ENCODE measurements at places on chromosomes 5 and 9. TPM values are rescaled to one million over a fixed set of nuclear protein-coding genes. Genes with fewer than 3 reads are reported as not detected.

Gene QSOX2
- total RNA-seq: 11.7 TPM

Gene FAM200C
- total RNA-seq: 7.1 TPM

Gene TIMD4
- not detected for total RNA-seq

Gene HTR1A
- total RNA-seq: not detected

Gene GRXCR2
- total RNA-seq: not detected

Gene ANKRD18A
- not detected for total RNA-seq

Gene BAAT
- not detected for total RNA-seq

Gene AJM1
- 1.4 TPM for total RNA-seq

Gene ACOT12
- not detected for total RNA-seq

Gene RARS1
- total RNA-seq: 180 TPM

Gene RNF130
- 49.8 TPM for total RNA-seq

Gene IFNA21
- total RNA-seq: not detected

GRCh38 chr9:28781481-28781880 is 1208.2 kb upstream of the C9orf72 start:
- DNase-seq: no peak

DNA sequence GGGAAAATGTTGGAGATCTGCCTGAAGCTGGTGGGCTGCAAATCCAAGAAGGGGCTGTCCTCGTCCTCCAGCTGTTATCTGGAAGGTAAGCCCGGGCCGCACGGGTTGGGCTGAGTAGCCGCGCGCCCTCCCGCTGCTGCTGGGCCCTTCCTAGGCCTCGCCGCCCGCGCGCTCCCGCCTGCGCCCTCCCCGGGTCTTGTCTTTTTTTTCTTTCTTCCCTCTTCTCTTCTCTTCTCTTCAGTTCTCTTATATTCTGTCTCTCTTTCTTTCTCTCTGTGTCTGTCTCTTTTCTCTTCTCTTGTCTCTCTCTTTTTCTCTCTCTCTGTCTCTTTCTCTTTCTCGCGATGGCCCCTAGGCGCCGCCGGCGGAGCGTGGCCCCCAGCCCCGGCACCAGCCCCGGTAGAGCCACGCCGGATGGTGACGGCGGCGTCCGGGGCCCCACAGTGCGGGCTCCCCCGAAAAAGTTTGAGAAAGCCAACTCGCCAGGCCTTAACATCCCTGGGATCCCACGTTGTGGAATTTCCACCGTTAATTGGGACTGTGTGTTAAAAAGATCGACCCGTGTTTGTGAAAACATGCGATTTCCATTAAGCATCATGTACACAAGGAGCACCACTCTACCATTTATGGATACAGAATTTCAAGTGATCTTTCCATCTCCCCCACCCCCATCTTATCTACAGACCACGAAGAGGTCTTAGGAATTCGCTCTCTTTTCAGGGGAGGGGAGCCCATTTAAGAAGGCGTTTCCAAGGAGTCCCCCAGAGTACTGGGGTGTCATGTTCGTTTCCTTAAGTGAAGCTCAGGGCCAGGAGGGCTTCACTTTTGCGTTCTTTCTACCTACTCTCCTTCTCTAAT is 616 bp downstream of the ABL1 start:
- peak; percentile 69 for DNase-seq

DNA sequence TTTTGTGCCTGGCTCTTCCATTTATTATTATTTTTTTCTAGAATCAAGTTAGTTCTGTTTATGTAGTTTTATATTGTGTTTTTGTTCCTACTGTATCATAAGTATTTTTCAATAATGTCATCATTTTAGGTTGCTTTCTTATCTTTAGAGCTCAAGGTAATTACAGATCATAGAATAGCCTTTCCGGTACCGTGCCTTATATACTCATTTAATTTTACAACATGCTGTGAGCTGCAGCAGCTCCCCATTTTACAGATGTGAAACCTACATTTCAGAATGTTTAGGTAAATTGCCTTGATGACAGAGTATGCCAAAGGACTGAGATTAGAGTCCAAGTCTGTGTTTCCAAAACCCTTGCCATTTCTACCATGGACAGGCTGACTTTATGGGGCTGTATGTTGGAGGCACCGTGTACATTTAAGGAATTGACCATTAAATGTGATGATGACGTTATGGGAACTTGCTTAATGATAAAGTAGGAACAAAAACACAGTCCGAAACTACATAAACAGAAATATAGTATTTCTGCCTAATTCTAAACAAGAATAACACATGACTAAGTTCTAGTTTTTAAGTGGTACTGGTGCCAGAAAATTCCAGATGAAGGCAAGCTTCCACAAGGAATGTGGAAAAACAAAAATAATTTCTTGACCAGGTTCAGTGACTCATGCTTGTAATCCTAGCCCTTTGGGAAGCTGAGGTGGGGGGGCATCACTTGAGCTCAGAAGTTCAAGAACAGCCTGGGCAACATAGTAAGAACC is 97.7 kb downstream of the IQGAP2 start:
- DNase-seq: no peak

GRCh38 chr5:3153226-3153858 is 401.9 kb upstream of the IRX2 start:
- DNase-seq: no peak

DNA sequence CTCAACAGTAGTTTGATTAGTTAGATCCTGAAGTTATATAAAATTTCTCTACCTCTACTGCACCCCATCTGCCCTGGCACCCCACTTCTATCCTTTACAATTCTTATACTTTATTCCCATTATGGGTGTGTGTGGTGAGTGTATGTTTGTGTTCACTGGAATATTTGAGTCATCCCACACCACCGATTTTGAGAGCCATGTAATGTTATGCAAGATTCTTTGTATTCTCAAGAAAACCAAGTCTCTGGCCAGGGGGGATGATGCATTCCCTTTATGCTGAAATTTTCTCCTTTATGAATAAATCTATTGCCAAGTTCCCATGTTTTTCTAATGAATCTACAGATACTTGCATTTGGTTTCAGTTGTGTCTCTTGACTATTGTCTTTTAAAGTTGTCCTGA is 266.8 kb downstream of the ARHGEF28 start:
- peak; percentile 96 for DNase-seq

DNA sequence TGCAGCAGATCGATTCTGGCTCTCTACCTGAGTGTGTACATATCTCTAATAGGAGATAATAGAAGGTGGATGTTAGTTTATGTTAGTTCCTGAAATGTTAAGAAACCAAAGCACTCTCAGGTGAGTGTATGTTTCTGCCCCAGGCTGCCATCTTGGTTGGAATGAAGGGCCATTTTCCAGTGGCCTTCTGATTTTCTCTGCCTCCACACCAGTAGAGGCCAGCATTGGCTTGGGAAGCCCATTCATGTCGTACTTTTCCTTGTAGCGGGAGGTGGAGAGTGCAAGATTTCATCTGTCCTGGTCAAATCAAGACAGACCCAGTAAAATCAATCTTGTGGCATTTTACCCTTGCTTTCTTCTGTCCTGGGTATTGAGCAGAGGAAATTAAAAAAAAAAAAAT is 91.0 kb downstream of the GAS1 start:
- no peak for DNase-seq

- peak; percentile 87 for DNase-seq
These were observed 28.8 kb upstream of the ROR2 start for GRCh38 chr9:91978740-91979414.

DNA sequence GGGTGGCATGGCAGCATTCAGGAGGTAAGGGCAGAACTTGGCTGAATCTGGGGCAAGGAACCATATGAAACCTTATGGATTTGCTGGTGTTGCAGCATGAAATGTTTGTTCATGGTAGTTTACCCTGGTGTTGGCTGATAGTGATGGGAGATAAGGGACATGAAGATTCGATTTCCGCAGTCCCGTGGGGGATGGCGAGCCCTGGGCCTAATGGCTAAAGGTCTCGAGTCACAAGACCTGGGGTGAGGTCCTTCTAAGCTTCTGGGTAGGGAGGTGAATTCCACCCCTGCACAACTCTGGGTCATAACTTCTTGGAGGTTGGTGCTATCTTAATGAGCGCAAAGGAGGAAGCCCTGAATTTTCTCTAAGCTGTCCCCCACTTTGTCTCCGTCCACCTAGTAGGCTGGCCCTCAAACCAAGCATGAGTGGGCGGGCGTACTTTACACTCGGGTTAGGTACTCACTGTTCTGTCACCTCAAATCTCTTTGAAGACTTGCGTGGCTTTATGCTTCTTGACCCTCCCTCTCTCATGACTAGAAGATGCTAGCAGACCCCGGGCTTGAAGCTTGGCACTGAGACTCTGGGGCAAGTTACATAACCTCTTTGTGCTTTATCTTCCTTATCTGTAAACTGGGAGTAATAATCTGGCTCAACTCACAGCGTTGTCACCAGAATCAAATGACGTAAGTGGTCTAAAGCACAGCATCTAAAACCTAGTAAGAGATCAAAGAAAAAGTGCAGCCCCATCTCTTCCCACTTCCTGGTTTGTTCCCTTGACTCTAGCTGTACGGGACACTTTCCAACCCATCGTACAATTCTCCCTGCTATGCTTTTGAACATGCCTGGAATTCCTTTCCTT is 72.5 kb downstream of the BASP1 start:
- DNase-seq: peak; percentile 9

- DNase-seq: no peak
These were observed 664.0 kb downstream of the NR2F1-AS1 start for GRCh38 chr5:92917044-92917443.

DNA sequence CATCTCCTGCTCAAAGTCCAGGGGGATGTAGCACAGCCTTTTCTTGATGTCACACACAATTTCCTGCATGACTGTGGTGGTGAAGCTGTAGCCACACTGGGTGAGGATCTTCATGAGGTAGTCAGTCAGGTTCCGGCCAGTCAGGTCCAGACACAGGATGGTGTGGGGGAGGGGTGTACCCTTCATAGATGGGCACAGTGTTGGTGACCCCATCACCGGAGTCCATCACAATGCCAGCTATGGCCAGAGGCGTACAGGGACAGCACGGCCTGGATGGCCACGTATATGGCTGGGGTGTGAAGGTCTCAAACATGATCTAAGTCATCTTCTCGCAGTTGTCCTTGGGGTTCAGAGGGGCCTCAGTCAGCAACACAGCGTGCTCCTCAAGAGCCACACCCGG is 19.7 kb upstream of the SPZ1 start:
- no peak for DNase-seq

DNA sequence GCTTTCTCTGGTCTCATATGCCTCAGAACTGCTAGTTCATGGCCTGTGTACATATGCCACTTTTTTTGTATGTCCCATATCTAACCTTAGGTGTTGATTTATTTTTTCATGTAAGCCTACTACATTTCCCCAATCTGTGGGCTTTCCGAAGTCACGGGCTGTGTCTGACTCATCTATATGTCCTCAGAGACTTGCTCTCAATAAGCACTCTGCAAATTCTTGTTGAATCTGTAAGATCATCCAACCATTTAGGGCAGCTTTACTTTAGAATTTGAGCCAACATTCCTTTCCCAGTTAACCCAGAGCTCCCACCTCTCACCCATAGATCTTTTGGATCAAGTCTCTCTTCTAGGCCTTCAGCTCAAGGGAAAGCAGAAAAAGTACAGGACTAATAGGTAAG is 263.4 kb downstream of the SEC61B start:
- peak; percentile 74 for DNase-seq

- no peak for DNase-seq
These were observed 14.4 kb downstream of the SLC12A7 start for GRCh38 chr5:1097381-1097987.

GRCh38 chr9:89661956-89662717 is 57.3 kb downstream of the GADD45G start:
- peak; percentile 68 for DNase-seq

DNA sequence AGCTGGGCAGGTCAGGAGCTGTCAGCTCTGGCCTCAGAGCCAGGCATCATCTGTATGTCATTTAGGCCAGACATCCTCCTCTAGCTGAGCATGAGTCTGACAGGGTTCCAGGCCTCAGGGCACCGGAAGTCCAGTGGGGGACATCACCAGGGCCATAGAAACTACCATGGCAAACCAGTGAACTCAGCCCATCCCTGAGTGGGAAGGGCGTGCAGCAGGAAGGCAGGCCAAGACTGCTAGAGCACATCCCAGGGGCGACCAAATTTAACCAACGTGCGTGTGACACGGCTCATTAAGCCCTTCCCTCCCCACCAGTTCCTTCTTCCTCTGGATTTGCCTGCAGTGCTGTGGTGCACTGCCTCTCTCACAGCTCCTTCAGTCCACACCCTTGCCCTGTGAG is 75.9 kb downstream of the COL27A1 start:
- no peak for DNase-seq

DNA sequence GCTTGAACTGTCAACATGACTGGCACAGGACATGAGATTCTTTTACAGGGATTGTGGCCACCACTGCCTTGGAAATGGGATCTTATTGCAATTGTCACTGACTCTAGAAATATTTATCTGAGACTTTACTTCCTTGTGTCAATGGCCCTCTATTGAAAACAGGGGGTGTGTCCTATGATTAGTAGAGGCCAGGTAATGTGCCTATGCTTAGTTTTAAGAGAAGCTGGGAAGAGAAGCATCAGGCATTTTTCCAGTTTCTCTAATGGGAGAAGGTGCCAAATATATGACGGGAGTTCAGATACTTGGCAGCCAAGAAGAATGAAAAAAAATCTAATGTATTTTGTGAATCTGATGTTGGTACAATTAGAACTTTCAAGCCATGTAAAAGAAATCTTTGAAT is 73.9 kb upstream of the VCAN start:
- no peak for DNase-seq

DNA sequence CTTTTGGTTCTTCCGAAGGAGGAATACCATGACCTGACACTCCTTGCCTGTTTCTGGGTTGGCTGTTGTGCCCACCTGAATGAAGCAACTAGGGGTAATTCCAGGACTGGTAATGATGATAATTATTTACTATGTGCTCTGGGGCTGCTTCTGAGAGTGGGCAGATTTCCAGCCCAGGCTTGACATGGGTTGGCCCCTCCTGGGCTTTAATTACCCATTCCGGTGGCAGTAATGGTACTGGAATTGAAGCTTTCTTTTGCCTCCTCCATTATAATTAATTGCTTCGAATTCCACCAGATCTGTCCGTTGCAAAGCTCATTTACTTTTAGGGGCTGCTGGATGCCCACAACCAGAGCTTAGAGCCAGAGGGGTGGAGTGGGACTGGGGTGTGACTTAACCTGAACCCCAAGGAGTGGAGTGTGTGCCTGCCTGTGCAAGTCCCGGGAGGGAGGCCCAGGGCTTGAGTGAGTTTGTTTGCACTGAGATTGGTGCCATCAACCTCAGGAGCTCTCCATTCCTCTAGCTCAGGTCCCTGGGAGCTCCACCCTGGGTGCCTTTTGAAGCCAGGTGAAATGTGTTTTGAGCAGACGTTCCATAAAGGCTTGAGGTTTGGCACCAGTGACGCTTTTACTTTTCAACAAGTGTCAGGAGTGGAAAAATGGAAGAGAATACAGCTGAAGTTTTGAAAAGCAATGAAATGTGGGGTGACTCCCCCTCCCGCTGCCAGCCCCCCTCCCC is 214.6 kb downstream of the PDZD2 start:
- no peak for DNase-seq

GRCh38 chr9:129487658-129488483 is 133.0 kb downstream of the C9orf50 start:
- DNase-seq: peak; percentile 73

- DNase-seq: no peak
These were observed 144.0 kb downstream of the CAAP1 start for GRCh38 chr9:26748449-26749058.

- peak; percentile 27 for DNase-seq
These were observed 48.0 kb upstream of the FAM120AOS start for GRCh38 chr9:93501406-93501805.

GRCh38 chr5:22970491-22970890 is 117.3 kb upstream of the CDH12 start:
- DNase-seq: no peak

GRCh38 chr5:76399268-76399667 is 3.8 kb upstream of the IQGAP2 start:
- DNase-seq: no peak

GRCh38 chr5:143233031-143233430 is 170.5 kb downstream of the NR3C1 start:
- peak; percentile 65 for DNase-seq

- DNase-seq: peak; percentile 83
These were observed 221.6 kb downstream of the ACTL7B start for GRCh38 chr9:108634204-108634603.

- DNase-seq: no peak
These were observed 35.1 kb downstream of the POLK start for GRCh38 chr5:75546830-75547229.

All from GM23248 (cell line).